Stimulated activated CD8-positive, alpha-beta memory T cell treated with anti-CD3 and anti-CD28 coated beads, Interleukin-2, amount 100 ng/mL, for 1 hour (primary cell): ENCODE measurements at places on chromosomes 2 and 18.

- no peak for DNase-seq
Measured at GRCh38 chr2:74219846-74220486, 21.6 kb downstream of the MTHFD2 start.

DNA sequence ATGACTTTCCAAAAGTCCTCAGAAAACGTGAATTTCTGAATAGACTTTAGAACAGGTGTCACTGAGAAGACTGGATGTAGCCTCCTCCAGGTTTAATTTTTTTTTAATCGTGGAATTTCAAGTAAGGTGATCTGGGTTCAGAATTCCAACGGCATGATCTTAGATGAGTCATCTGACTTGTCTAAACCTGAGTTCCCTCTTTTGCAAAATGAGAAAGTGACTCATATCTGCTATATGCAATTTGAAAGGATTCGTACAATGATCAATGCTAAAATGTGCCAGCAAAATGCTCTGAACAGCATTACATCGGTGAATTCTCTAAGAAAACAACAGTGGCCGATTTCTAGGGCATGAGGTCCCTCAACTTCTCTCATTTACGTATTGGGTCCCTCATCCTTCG lies 69.1 kb upstream of the ZNF516 start:
- DNase-seq = no peak

DNA sequence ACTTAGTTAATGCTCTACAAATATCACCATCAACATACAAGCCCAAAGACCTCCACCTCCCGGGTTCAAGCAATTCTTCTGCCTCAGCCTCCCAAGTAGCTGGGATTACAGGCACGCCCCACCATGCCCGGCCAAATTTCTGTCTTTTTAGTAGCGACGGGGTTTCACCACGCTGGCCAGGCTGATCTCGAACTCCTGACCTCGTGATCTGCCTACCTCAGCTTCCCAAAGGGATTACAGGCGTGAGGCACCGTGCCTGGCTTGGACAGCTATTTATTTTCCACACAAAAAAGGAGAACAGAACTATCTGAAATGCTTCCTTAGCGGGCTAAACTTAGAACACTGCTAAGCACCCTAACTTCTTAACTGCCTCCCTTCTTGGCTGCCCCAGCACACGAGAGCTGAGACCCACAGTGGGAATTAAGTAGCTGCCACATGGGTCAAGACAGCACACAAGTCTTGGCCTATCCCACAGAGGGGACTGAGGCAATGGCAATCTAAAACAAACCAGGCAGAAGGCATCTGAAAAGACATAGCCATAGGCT lies 24.8 kb downstream of the CYTIP start:
- DNase-seq = no peak

DNA sequence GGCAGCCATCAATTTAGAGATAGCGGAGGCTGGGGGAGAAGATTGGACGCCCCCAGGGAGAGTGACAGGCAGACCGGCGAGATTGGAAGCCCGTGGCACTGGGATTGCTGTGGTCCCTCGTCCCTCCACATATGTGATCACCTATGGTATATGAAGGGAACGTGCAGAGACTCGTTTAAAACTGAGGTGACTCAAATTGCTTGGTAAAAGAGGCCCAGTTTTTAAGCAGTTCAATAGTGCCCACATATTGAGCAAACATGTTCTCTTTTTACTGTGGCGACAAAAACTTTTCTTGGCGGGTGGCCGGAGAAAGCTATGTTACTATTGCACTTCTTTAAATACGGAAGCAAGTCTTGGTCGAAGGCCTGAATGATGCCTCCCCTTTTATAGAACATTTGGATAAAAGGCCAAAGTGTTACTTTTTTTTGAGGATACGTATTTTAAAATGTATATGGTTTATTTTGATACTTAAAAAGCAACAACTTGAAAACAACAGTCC lies 9.1 kb downstream of the B3GNT2 start:
- DNase-seq = no peak

GRCh38 chr2:174327841-174328113 lies 7.0 kb upstream of the SP9 start:
- DNase-seq = no peak

DNA sequence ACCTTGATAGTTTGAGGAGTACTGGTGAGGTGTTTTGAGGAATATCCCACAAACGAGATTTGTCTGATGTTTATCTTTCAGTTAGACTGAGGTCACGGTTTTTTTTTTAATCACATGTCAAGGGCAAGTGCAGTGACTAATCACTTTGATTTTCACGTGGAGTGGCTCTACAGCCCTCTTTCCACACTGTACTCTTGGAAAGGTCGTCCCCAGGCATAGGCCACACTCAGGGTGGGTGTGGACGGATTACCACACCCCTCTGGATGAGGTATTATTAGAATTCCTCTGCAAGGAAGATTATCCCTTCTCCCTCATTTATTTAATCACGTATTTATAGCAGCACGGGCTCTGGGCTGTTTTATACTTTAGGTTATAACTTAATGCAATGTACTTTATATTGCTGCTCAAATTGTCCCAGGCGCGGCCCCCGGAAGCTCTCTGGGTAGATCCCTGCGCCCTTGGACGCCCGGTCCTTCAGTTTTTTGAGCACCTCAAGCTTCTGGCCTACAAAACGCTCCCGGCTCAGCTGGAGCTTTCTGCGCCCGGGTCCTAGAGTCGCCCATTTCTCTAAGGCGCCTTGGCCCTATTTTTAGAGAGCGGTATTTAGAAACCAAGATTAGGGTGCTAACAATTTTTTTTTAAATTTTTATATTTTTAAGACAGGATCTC lies 515 bp upstream of the PLEKHB2 start:
- no peak for DNase-seq

GRCh38 chr2:158664987-158665386 lies 130.1 kb upstream of the DAPL1 start:
- no peak for DNase-seq

DNA sequence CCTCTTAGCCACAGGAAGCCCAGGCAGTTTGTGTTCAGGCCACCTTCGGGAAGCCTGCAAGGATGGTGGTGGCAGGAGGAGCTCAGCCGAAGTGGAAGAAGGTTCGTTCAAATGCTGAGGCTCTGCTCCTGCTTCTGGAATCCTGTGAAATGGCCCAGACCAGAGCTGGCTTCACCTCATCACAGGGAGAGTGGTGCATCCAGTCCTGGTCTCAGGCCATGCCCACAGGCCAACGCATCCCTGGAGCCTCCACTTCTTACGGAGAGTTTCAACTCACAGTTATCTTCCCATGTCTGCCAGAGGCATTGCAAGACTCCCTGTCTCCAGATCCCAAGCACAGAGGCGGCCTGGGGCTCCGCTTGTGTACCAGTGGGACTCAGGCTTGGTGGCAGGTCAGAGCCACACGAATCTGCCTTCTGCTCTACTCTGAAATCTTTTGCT lies 82.3 kb downstream of the NDUFA10 start:
- no peak for DNase-seq

DNA sequence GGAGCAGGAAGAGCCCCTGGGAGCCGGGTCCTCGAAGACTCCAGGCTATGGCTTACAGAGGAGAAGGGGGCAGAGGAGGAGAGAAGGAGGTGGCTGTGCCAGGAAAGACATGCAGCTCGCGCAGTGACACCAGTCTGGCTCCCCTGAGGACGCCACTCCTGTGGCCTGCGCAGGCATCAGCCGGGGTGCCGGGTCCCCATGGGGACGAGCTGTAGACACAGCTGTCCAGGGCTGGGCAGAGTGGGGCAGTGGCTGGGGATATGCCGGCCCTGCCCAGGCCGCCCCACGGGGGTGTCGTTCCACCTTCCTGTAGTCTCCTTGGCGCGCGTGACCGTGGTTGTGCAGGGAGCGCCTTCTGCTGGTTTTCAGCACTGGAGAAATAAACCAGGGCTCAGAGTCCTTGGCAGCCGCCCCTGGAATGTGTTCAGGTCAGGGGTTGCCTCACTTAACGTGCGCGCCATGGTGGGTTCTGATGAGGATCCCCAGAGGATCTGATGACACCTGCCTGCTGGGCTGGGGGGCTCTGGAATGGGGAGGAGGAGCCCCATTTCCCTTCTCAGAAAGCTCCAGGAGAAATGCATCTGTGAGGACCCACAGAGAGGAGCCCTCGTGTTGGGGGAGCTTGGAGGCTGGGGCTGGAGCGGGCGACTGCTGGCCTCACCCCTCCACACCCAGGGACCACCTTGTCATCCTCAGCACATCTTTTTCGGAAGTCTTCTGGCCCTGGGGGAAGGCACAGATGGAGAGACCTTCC lies 26.7 kb downstream of the RAMP1 start:
- no peak for DNase-seq

DNA sequence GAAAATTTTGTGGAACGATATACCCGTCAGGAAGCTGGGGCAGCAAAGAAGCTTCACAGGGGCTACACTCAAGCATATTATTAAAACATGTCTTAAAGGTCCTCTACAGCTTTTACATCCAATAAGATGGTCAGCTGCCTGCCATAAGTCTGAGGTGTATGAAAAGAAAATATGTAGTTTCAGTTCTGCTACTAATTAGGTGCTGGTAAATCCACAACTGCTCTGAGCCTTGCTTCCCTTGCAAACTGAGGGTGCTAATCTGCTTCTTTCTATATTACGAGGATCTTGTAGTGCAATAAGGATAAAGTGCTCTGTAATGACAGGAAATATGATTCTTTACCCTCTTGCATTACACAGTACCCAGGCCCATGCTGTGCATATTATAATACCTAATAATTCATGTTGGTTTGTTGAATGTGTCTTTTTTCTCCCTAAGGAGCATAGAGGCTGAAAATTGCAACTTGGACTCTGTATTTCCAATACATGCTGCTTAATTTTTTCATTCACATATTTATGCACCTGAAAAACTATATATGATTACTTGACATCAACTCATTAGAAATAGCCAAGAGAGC lies 14.5 kb upstream of the SLC8A1 start:
- DNase-seq = no peak
